ENCODE measurements at places on chromosomes 13 and 19.

DNA sequence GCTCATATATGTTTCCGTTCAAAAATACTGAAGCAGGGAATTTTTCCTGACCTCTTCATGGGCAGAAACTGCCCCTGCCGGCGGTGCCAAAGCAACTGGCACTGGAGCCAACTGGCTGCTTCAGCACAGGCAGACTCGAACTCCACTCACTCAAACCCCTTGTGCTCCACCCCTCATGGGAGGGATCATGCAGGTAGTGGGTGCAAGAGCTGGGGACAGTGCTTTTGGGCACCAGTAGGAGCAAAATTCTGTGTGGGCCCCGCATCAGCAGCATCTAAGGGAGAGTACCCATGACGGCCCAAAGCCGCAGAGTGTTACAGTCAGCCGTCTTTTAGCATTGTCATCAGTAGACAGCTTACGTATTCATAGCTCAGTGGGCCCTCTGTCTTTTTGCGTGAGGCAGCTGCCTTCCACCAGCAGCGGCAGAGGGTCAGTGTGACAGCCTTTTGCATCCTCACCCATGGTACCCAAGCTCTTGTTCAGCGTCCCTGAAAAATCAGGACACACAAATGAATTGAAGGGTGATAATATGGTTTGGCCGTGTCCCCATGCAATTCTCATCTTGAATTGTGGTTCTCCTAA lies 393.8 kb downstream of the SLITRK6 start:
- H3K27ac ChIP-seq: no peak overlapping the region
- H3K4me3 ChIP-seq: no peak overlapping the region
- no peaks in the 10 kb centered on the region for H3K36me3 ChIP-seq
- H3K27me3 ChIP-seq: no peaks in the 10 kb centered on the region

- DNase-seq: no peak
- H3K4me1 ChIP-seq: no peaks in the 10 kb centered on the region
- H3K36me3 ChIP-seq: no peaks in the 10 kb centered on the region
- H3K27ac ChIP-seq: no peak overlapping the region
- H3K4me3 ChIP-seq: no peak overlapping the region
- no peaks in the 10 kb centered on the region for H3K27me3 ChIP-seq
Measured at GRCh38 chr13:87903553-87903952, 232.4 kb downstream of the SLITRK5 start.

GRCh38 chr13:20363172-20363571 lies 131.1 kb upstream of the GJB6 start:
- no peak for DNase-seq
- H3K27me3 ChIP-seq: peaks cover 6% of the 10 kb centered on the region
- H3K4me3 ChIP-seq: no peak overlapping the region
- no peaks in the 10 kb centered on the region for H3K36me3 ChIP-seq

DNA sequence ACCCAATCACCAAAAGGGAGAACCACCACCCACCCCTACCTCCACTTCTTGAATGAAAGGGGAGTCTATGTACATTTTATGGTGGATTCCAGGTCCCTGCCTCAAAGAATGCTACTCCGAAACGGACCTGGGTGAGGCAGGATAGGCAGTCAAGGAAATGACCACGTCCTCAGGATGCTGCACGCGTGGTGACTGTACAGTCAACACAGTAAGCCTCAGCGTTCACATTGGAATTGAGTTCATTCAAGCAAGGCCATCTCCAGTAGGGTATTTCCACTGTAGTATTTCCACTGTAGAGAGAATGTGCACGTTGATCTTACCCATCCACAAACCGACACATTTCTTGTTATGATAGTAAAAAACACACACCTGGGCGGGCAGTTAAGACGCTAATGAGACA lies 16.9 kb downstream of the ZSCAN5C start:
- DNase-seq: no peak
- H3K4me1 ChIP-seq: peaks cover 12% of the 10 kb centered on the region
- H3K36me3 ChIP-seq: peaks cover 11% of the 10 kb centered on the region
- H3K27me3 ChIP-seq: peaks cover 5% of the 10 kb centered on the region

DNA sequence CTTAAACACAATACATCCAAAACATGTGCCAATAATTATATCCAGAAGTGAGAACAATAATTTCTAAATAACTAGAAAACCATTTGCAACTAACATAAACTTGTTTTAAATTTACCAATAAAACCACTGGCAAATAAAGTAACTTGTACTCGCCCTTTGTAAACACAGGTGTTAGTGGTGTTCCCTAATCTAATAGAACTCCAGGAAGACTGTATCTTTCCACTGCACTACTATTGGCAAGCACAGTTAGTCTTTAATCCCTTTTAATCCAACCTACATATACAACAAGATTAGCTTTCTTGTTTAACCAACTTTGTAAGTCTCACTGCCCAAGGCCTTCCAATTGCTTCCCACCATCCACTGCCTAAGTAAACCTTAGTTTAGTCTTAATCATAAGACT lies 79.5 kb downstream of the PCDH9 start:
- no peak for DNase-seq
- no peak overlapping the region for H3K27ac ChIP-seq
- H3K36me3 ChIP-seq: no peaks in the 10 kb centered on the region

- peaks cover 15% of the 10 kb centered on the region for H3K27me3 ChIP-seq
- peaks cover 40% of the 10 kb centered on the region for H3K36me3 ChIP-seq
- peaks cover 15% of the 10 kb centered on the region for H3K4me1 ChIP-seq
- H3K27ac ChIP-seq: no peak overlapping the region
- DNase-seq: no peak
- H3K4me3 ChIP-seq: no peak overlapping the region
Measured at GRCh38 chr19:2731181-2731995, 8.4 kb downstream of the SLC39A3 start.

GRCh38 chr13:71464686-71465085 lies 402.3 kb downstream of the DACH1 start:
- H3K4me1 ChIP-seq: no peaks in the 10 kb centered on the region
- H3K4me3 ChIP-seq: no peak overlapping the region
- H3K36me3 ChIP-seq: no peaks in the 10 kb centered on the region
- H3K27ac ChIP-seq: no peak overlapping the region
- H3K27me3 ChIP-seq: no peaks in the 10 kb centered on the region

GRCh38 chr13:27353166-27353583 lies 71.2 kb upstream of the GTF3A start:
- H3K36me3 ChIP-seq: no peaks in the 10 kb centered on the region
- H3K4me1 ChIP-seq: no peaks in the 10 kb centered on the region
- H3K27ac ChIP-seq: no peak overlapping the region
- no peak overlapping the region for H3K4me3 ChIP-seq
- peaks cover 7% of the 10 kb centered on the region for H3K27me3 ChIP-seq

GRCh38 chr13:99404005-99404755 lies 97.0 kb upstream of the GPR183 start:
- no peak overlapping the region for H3K4me3 ChIP-seq
- H3K36me3 ChIP-seq: no peaks in the 10 kb centered on the region
- peak; percentile 55 for DNase-seq

DNA sequence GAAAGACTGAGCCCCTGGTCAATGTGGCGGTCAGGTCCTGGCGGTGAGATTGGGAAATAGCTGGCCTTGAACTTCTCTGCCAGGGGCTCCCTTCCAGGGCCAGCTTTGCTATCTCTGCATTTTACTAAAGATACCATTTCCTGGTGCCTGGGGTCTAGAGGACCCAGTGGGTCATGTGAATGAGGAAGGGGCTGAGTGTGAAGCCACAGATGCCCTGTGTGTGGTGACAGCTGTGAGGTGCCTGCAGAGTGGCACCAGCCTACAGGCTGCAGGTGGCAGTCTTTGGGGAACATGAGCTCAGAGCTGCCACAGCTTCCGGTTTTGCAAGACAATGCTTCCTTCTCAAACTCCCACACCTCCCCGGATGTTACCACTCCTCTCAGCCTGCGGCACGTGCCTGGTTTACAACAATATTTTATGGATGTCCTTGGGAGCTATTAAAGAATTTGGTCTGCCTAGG lies 5.2 kb upstream of the MLNR start:
- peaks cover 15% of the 10 kb centered on the region for H3K4me1 ChIP-seq
- H3K4me3 ChIP-seq: no peak overlapping the region
- no peak for DNase-seq
- H3K27ac ChIP-seq: no peak overlapping the region

DNA sequence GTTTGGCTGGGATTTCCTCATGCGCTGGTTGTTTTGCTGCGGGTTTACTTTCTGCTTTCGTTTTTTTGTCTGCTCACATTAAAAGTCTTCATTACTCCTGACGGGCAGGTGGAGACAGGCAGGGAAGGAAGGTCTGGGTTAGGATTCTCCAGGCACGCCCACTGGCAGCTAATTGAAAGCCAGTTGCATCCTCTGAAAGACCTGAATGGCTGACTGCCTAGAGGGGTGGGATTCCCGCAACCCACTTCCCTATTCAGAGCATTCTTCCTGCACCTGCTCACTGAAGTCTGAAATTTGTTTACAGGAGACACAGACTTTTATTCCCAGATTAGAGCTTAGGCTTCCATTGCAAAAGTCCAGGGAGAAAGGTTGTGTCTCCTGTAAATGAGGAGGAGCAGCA lies 172.0 kb downstream of the UQCRFS1 start:
- H3K27ac ChIP-seq: no peak overlapping the region
- H3K4me1 ChIP-seq: peaks cover 16% of the 10 kb centered on the region
- no peaks in the 10 kb centered on the region for H3K36me3 ChIP-seq
- H3K4me3 ChIP-seq: no peak overlapping the region
- DNase-seq: no peak

GRCh38 chr13:75927183-75927669 lies 291.1 kb downstream of the LMO7 start:
- H3K27ac ChIP-seq: no peak overlapping the region
- H3K4me3 ChIP-seq: no peak overlapping the region
- no peaks in the 10 kb centered on the region for H3K4me1 ChIP-seq
- no peak for DNase-seq
- H3K36me3 ChIP-seq: no peaks in the 10 kb centered on the region

DNA sequence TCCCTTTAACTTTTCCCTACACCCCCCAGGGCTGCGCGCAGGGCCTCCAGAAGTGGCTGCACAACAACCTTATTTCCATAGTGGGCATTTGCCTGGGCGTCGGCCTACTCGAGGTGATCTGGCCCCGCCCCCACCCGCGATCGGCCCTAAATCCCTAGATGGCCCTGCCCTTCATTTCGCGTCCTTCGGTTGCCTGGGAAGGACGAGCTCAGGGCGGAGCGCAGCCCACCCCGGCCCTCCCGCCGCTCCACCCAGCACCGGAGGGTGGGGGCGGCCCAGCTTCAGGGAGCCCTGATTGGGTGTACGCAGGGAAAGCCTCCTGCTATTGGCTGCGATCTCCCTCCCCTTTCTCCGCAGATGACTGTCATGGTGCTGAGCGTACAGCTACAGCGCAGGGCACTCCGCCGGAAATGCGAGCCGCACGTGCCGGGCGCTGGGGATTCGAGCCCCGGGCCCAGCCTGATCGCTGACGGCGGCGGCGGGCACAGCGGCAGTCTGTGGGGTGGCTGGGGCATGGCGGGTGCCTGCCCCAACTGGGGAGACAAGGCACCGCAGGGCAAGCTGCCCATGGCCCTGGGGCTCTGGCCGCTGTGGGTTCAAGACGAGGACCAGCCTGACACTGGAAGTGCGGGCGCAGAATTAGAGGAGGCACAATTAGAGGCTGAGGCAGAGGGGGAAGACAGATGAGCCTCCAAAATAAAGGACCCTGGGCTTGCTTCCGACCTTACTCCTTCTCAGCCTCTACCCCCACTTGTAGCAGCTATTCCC lies 4.3 kb downstream of the CD37 start:
- peaks cover 34% of the 10 kb centered on the region for H3K36me3 ChIP-seq
- H3K27me3 ChIP-seq: no peaks in the 10 kb centered on the region
- H3K4me1 ChIP-seq: peaks cover 30% of the 10 kb centered on the region
- H3K4me3 ChIP-seq: peak overlapping the region; percentile 43

DNA sequence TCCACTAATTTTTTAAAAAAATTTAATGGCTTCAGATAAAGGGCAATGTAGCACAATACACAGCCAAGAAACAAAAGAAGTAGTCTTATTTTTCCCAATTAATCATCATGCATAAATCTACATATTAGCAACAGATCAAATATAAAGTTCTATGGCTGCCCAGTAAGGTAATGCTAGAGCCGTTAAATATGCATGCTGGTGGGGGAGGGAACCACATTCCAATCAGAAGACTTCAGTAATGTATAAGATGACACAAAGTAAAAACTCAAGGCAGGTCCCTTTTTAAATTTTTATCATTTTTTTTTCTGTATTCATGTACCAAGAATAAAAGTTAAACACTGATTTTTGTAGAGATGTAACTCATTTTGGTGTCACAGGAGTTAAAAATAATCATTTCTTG lies 62.0 kb downstream of the MPHOSPH8 start:
- H3K27me3 ChIP-seq: no peaks in the 10 kb centered on the region
- no peak overlapping the region for H3K4me3 ChIP-seq
- H3K36me3 ChIP-seq: peaks cover 5% of the 10 kb centered on the region
- H3K4me1 ChIP-seq: no peaks in the 10 kb centered on the region
- no peak for DNase-seq

DNA sequence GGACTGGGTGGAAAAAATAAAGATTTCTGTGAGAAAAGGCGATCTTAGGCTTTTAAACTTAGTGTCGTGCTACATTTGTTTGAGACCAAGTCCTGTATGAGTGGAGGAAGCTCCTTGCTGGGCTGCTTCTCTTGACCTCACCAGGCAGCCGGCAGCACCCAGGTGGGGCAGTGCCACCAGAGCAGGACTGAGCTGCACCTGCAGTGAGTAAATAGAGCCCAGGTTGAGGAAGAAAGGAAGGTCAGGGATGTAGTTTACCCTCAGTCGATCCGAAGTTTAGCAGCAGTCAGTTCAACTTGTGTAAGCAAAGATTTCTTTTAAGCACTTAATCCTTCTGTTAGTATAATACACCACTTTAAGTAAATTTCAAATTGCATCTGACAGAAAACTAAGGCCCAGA lies 13.6 kb downstream of the HNRNPM start:
- H3K27ac ChIP-seq: no peak overlapping the region
- peaks cover 64% of the 10 kb centered on the region for H3K4me1 ChIP-seq
- H3K27me3 ChIP-seq: no peaks in the 10 kb centered on the region
- H3K36me3 ChIP-seq: peaks cover 10% of the 10 kb centered on the region

- H3K36me3 ChIP-seq: no peaks in the 10 kb centered on the region
- H3K4me3 ChIP-seq: no peak overlapping the region
- no peak overlapping the region for H3K27ac ChIP-seq
Measured at GRCh38 chr13:52925251-52925650, 76.8 kb upstream of the PCDH8 start.

DNA sequence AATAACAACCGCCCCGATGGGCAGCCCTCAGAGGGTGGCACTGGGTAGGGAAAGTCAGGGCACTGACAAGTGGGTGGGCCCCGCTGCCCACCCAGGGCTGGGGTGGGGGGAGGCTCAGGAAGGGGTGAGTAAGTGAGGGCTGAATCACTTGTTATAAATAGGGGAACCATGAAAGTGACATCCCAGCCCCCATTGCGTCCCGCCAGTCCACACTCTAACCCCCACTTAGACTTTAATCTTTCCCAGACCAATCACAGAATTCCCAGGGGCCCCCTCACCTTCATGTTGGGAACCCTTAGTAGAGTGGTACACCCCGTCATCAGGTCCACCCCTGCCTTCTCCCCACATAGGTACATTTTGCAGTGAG lies 37.0 kb upstream of the NANOS3 start:
- peak overlapping the region; percentile 98 for H3K4me3 ChIP-seq
- DNase-seq: no peak
- H3K27me3 ChIP-seq: no peaks in the 10 kb centered on the region
- peaks cover 19% of the 10 kb centered on the region for H3K36me3 ChIP-seq

- peaks cover 9% of the 10 kb centered on the region for H3K4me1 ChIP-seq
- H3K4me3 ChIP-seq: no peak overlapping the region
- DNase-seq: no peak
- H3K27ac ChIP-seq: no peak overlapping the region
- H3K36me3 ChIP-seq: no peaks in the 10 kb centered on the region
- H3K27me3 ChIP-seq: no peaks in the 10 kb centered on the region
Measured at GRCh38 chr13:50140153-50140552, 124.9 kb downstream of the KCNRG start.

All from suprapubic skin (tissue), 4 donors.